Stimulated activated CD8-positive, alpha-beta memory T cell treated with anti-CD3 and anti-CD28 coated beads, Interleukin-4, amount 100 ng/mL, for 24 hours (primary cell): ENCODE measurements at places on chromosomes 4 and X.
A peak's percentile ranks its signal among the peaks of the same experiment; 100 is the strongest.

DNA sequence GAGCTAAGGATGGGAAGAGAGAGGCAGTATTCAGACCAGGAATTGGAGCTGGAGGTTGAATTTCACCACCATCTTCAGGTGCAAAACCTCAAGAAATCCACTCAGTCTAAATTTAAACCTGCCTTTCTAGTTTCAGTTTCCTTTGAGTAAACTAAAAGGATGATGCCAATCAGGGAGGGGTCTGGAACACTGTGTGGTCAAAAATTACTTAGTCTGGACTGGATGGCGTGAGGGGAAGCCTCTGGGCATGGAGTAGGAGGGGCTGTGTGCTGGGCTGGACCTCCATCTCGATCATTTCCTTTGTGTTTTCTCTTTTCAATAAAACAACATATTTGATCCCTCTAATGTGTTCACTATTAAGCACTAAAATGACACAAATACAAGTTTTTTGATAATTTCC, 120.1 kb downstream of the GC start:
- DNase-seq, result no peak

DNA sequence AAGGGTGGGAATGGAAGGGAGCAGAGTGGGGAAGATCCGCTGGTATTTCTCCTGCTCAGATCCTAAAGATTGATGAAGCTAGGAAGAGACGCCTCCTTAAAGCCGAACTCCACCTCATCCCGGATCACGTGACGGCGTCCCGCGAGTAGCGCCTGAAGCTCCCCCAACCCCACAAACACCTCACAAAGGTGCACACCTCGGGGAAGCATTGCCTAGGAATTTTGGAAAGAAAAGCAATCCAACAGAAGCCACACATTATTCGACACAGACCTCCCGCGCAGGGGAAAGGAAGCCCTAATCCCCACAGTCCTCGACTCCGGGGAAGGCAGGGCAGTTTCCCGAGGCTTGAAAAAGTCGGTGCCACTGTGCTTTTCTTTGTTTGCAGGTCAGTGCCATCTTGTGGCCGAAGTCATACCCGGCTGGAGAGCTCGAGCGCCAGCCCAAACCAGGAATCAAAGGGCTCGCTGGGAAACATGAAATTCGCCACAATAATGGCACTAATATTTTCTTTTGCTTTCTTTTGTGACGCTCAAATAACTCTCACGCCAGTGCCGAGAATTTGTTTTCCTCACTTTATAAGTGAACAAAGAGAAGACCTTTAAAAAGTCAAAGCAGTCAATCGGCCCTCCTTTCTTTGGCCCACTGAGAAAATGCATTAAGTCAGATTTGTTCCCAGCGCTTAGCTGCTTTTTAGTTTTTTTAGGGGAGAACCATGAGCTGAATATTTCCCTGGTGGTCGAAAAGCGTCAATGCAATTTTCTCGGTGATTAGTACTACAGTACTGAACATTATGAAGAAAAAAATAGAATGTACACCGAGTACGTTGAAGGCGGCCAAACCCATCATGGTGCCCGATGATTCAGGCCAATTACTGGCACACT, at the start of gene NPY1R:
Gene NPY1R, minus strand, starts transcription at position 71 of the 881 bp plus-strand sequence. CDS start 6,042 bp downstream, outside the sequence.
- peak; percentile 3 for DNase-seq

- DNase-seq, result no peak
Observed at GRCh38 chrX:71291381-71291780, 7.9 kb downstream of the NONO start.

DNA sequence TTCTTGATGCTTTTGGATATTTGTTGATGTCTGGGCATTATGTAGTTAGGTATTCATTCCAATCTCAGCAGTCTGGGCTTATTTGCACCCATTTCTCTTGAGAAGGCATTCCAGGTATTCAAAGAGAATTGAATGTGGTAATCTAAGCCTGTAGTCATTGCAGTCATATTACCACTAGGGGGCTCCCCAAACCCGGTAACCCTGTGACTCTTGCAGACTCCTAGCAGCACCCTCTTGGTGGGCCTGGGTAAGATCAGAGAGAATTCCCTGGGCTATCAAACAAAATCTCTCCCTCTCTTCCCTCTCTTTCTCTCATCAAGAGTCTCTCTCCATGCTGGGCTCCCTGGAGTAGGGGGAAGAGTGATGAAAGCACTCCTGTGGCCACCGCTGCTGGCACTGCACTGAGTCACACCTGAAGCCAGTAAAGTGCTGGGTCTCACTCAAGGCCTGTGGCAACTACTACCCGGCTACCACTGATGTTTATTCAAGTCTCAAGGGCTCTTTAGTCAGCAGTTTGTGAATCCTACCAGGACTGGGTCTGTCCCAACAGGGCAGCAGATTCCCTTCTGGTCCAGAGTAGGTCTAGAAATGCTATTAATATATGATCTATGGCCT, 187.7 kb upstream of the NUDT10 start:
- no peak for DNase-seq

DNA sequence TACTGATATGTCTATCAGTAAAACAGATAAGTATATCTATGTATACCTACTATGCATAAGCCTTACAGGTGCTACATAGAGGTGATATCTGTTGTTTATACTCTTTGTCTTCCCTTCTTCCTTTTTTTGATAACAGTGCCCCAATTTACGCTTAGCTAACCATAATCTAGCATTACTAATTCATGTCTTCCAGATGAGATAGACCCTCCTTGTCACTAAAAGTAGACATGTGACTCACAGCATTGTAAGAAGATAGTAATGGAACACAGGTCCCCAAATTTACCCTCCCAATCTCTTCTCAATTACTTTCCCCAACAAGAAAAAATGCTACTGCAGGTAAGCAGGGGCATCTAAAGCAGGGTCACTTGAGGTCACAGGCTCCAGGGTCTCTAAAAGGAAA, 7.9 kb upstream of the NFKB1 start:
- no peak for DNase-seq

- no peak for DNase-seq
Observed at GRCh38 chr4:81566161-81566591, 94.5 kb upstream of the RASGEF1B start.

GRCh38 chr4:4659871-4660651, 118.2 kb upstream of the STX18 start:
- no peak for DNase-seq

- no peak for DNase-seq
Observed at GRCh38 chr4:183885205-183885720, 19.8 kb upstream of the STOX2 start.

DNA sequence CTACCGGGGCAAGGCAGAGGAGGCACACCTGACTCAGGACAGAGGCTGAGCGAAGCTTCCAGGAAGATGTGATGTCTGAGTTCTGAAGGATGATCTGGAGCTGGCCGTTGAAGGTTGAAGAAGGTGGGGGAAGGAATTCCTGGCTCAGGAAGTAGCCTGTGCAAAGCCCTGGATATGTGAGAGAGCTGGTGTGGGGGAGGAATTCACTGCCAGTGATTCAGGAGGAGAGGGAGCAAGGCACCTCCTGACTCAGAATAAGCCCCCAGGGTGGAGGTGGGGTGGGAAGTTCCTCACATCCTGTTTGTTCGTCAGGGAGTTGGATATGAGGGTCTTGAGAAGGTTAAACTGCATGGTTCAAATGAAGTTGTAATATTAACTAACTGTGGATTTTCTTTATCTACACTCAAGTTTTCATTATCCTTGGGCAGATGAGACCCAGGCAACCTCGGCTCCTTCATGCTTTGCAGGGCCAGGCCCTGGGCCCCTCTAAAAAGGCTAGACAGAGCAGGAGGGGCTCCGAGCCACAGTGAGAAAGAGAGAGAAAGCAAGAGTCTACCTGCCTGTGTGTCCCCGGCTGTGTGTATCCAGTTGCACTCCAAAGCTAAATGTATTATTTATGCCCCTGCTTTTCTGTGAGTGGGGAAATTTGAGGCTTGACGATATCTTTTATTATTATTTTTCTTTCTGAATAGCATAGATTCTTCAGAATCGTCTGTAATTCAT, 7.1 kb downstream of the NHSL2 start:
- no peak for DNase-seq

DNA sequence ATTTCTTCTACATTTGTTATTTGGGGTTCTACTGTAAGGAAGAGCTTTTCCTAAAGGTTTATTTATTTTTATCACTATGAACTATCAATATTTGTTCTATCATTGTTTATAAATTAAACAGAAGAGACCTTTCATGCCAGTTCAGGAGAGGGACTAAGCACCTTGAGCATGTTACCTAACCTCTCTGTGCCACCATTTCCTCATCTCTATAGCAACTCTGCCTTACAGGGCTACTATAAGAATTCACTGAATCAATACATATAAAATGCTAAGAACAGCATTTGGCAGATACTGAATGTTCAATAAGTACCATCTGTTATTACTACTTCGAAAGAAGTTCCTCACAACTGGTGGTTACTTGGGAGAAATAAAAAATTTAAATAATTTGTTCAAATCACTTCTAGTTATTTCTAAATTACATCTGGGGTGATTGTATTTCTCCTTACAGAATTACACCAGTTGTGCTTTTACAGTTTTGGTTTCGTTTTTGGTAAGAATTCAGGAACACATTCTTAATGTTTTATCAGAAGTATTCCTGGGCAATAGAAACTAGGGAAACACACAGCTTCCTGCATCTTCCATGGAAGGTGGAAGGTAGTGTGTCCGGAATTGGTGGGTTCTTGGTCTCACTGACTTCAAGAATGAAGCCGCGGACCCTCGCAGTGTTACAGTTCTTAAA, 32.9 kb downstream of the EREG start:
- DNase-seq, result no peak

- DNase-seq, result no peak
Observed at GRCh38 chr4:38656111-38656510, 7.9 kb upstream of the KLF3 start.

DNA sequence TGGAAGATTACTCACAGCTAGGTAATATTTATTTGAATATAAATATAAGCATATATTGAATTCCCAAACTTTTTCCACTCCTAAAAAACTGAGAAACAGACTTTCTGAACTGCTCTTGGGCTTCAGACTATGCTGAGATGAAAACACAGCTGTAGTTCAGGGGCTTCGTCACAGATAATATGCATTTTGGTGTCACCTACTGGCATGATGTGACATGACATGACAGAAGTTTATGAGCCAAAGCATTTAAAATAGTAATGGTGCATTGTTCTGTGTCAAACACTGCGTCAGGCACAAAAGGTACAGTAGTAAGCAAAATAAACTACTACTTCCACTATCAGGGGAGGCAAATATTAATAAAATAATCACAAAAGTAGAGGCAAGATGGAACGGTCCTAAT, 171.3 kb downstream of the BTC start:
- DNase-seq, result no peak

GRCh38 chr4:20299515-20299914, 47.8 kb downstream of the SLIT2 start:
- no peak for DNase-seq

DNA sequence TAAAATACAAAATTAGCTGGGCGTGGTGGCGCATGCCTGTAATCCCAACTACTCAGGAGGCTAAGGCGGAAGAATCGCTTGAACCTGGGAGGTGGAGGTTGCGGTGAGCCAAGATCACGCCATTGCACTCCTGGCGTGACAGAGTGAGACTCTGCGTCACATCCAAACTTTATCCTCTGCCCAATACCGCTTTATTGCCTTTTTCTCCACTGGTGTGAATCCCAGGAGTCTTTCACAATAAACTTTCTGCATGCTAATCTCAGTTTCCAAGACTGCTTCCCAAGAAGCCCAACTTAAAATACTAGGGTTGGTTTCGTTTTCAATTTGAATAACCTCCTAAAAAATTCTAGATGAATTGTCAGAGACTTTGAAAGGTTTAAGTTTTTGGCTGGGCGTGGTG, 27.2 kb upstream of the DHX15 start:
- DNase-seq, result no peak

- DNase-seq, result no peak
Observed at GRCh38 chrX:132631579-132632232, 142.9 kb upstream of the MBNL3 start.

- DNase-seq, result no peak
Observed at GRCh38 chr4:87108142-87108546, 112.3 kb downstream of the KLHL8 start.

DNA sequence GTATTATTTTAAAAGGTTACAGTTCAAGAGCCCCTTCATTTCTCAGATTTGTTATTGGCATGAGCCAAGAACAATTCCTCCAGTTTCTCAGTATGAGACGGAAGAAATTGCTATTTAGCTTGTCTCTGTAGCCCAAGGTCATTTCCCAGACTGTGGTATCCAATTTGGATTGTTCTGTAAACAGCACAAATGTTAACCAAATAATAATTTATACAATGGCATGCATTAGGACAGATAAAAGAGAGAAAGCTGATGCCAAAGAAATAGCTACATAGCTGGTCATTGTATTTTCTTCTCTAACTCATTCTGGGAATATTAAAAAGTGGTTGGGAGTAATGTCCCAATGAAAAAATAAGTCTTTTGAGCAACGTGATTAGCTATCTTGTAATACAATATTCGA, 134.6 kb upstream of the NPY2R start:
- no peak for DNase-seq

- DNase-seq, result no peak
Observed at GRCh38 chrX:2828959-2829411, 255 bp downstream of the GYG2 start.

DNA sequence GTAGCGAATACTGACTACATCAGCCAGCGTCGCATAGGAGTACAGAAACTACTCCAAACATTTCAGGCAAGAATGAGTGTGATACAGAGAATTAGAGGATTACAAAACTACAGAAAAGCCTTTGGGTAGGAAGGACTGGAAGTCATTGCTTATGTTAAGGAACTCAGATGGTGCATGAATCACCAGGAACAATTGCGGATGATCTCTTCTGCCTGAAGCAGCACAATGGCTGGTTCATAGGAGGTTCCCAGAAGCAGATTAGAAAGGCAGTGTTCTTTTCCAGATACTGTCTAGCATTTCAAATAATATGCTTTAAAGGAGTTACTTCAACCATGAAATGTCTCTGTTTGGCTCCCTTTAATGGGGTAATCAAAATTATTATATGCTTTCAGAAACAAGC, 42.5 kb upstream of the MAP9 start:
- DNase-seq, result no peak

DNA sequence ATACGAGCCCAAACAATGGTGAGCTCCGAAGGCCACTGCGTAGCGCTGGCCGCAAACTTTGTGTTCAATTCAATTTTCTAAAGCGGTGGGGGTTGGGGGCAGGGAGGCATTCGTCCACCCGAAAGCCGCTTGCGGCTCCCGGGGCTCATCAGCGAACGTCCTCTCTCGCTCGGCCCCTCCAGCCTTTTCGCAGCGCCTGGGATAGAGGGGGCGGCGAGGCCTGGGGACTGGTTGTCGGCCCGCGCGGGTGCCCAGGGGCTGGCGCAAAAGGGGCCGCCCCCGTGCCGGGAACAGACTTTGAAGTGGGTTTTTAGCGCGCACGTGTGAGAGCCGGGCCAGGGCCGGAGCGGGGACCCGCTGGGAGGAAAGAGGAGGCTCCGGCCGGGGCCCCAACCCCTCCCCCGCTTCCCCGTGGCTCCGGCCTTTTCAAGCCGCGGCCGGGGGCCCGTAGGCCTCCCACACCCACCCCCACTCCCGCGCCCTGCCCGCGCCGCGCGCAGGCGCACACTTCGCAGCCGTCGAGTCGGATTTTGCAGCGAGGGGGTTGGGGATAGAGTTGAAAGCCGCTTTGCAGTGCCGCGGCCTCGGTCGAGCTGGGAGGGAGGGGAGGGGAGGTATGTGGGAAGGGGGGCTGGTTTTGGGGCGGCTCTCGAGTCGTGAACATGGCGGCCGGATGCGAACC, 8.3 kb downstream of the ZIC3 start:
- no peak for DNase-seq

GRCh38 chr4:38060829-38061431, 100.7 kb downstream of the PTTG2 start:
- no peak for DNase-seq
